Prostate gland (tissue), 2 donors: ENCODE measurements at places on chromosomes 5 and 9. TPM values are rescaled to one million over a fixed set of nuclear protein-coding genes. Genes with fewer than 3 reads are reported as not detected.

Gene SLCO6A1
- not detected for total RNA-seq

GRCh38 chr5:97125125-97125683 is 17.2 kb downstream of the LIX1 start:
- no peak overlapping the region for H3K27ac ChIP-seq
- H3K36me3 ChIP-seq: no peaks in the 10 kb centered on the region
- no peak overlapping the region for H3K4me3 ChIP-seq
- DNase-seq: no peak
- no peaks in the 10 kb centered on the region for H3K4me1 ChIP-seq

Gene ARL10
- total RNA-seq: 8.2 TPM

DNA sequence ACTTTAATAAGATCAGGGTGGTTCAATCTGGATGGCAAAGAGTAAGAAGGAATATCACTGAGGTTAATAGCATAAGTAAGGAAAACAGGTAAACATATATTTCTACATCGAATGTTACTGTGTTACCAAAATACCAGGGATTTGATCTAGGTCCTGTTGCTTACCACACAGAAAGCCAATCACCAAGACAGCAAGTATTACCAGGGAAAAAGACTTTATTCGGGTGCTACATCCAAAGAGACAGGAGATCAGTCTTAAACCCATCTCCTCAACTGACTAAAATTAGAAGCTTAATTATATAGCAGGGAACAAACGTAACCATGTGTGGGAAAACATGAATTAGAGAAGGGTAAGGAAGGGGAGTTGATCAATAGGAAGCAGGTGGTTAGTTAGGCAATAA is 500.1 kb downstream of the EFNA5 start:
- H3K4me3 ChIP-seq: no peak overlapping the region
- no peaks in the 10 kb centered on the region for H3K36me3 ChIP-seq
- H3K27ac ChIP-seq: no peak overlapping the region
- H3K27me3 ChIP-seq: no peaks in the 10 kb centered on the region
- no peaks in the 10 kb centered on the region for H3K4me1 ChIP-seq

- peak overlapping the region; percentile 65 for H3K4me3 ChIP-seq
- H3K27ac ChIP-seq: peak overlapping the region; percentile 96
- no peaks in the 10 kb centered on the region for H3K27me3 ChIP-seq
- DNase-seq: peak; percentile 23
- no peaks in the 10 kb centered on the region for H3K36me3 ChIP-seq
Measured at GRCh38 chr9:19231126-19231903, 822 bp downstream of the DENND4C start.

Gene PCDHGA12
- 3.8 TPM for total RNA-seq

Gene DMXL1
- 89.2 TPM for total RNA-seq

DNA sequence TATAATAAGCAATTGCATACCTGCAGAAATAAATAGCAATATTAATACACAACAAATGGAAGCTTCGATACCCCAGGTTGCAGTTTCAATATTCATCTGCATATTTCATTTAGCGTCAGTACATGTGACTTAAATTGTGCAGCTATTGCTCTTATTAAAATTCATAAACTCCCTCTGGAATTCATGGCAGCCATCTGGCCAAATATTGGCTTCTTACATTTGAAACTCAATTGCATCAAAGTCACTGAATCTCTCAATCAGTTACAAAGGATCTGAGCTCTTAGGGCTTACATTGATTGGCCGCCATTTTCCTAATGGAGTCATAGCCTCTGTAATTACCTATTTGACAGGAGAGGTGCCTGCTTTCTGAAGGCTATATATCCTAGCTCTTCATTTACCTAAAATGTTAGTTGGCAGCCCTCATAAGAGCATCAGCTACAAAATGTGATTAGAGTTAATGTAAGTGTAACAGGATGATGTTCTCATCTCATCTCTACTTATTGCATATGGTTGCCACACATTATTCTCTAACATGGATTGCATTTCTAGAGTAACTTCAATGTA is 453.5 kb downstream of the CAAP1 start:
- H3K27ac ChIP-seq: no peak overlapping the region
- H3K4me1 ChIP-seq: no peaks in the 10 kb centered on the region
- DNase-seq: no peak

Gene LIX1
- 0.97 TPM for total RNA-seq

GRCh38 chr5:139709582-139710318 is 61.6 kb downstream of the CXXC5 start:
- peak overlapping the region; percentile 17 for H3K4me3 ChIP-seq
- H3K36me3 ChIP-seq: no peaks in the 10 kb centered on the region
- H3K27ac ChIP-seq: no peak overlapping the region
- DNase-seq: no peak

Gene HMGCS1
- 15.5 TPM for total RNA-seq

GRCh38 chr5:3602785-3603502 is 7.3 kb downstream of the IRX1 start:
- H3K4me3 ChIP-seq: no peak overlapping the region
- peaks cover 6% of the 10 kb centered on the region for H3K4me1 ChIP-seq
- H3K27ac ChIP-seq: no peak overlapping the region

DNA sequence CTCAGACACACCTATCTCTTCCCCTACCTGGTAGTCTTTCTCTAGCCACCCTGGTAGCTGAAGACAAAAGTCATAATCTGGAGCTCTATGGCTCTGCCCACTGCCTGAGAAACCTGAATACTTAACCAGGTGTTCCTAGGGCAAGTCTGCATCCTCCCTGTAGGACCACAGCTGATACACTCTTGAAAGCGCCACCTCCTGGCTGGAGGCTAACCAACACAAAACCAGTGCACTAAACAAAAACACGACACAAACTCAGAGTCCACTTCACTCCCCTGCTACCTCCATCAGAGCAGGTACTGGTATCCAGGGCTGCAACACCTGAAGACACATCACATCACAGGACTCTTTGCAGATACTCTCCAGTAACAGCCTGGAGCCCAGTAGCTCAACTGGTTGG is 84.6 kb upstream of the ANXA1 start:
- no peaks in the 10 kb centered on the region for H3K4me1 ChIP-seq
- H3K4me3 ChIP-seq: no peak overlapping the region
- H3K27ac ChIP-seq: no peak overlapping the region
- DNase-seq: no peak
- no peaks in the 10 kb centered on the region for H3K36me3 ChIP-seq

Gene TLR4
- 9.7 TPM for total RNA-seq

DNA sequence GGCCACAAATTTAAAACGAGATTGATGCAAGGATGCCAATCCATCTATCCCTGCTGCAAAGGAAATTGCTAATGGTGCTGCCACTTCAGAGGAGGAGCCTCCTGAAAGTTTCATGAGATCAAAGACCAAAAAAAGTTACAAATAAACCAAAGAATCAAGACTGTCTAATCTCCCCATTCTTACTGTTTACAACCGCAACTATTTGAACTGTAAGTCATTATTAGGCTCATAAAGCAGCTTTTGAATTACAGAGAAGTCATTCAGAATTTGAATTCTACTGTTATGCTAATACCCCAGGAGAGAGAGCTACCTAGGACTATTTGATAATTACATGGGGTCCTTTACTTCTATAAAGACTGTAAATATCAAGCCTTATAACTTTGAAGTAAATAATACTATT is 1613.6 kb upstream of the WWC1 start:
- no peaks in the 10 kb centered on the region for H3K36me3 ChIP-seq
- H3K4me1 ChIP-seq: no peaks in the 10 kb centered on the region
- no peak overlapping the region for H3K27ac ChIP-seq
- no peak for DNase-seq

Gene C6
- 4.6 TPM for total RNA-seq

- H3K27ac ChIP-seq: no peak overlapping the region
- H3K4me3 ChIP-seq: no peak overlapping the region
- H3K27me3 ChIP-seq: no peaks in the 10 kb centered on the region
Measured at GRCh38 chr9:84567805-84568204, 101.7 kb upstream of the NTRK2 start.

DNA sequence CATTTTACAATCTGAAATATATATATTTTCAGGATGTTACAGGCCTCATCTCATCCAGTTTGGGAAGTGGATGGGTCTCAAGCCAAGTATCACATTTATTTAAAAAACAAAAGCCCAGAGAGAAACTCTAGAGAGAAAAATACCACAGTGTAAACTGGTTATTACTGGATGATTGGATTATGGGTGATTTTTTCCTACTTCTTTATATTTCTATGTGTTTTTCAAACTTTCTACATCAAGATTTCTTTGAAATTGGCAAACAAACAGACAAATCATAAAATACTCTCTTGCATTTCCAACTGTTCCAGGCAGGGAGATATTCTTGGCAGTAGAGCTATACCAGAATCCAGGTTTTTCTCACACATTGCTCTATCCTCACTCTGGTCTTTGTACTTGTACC is 116.0 kb upstream of the SMIM23 start:
- H3K4me1 ChIP-seq: no peaks in the 10 kb centered on the region
- H3K36me3 ChIP-seq: no peaks in the 10 kb centered on the region

Gene DMRT3
- not detected for total RNA-seq

- no peak overlapping the region for H3K27ac ChIP-seq
- no peaks in the 10 kb centered on the region for H3K4me1 ChIP-seq
- no peak for DNase-seq
Measured at GRCh38 chr5:143582869-143583268, 179.4 kb upstream of the NR3C1 start.

DNA sequence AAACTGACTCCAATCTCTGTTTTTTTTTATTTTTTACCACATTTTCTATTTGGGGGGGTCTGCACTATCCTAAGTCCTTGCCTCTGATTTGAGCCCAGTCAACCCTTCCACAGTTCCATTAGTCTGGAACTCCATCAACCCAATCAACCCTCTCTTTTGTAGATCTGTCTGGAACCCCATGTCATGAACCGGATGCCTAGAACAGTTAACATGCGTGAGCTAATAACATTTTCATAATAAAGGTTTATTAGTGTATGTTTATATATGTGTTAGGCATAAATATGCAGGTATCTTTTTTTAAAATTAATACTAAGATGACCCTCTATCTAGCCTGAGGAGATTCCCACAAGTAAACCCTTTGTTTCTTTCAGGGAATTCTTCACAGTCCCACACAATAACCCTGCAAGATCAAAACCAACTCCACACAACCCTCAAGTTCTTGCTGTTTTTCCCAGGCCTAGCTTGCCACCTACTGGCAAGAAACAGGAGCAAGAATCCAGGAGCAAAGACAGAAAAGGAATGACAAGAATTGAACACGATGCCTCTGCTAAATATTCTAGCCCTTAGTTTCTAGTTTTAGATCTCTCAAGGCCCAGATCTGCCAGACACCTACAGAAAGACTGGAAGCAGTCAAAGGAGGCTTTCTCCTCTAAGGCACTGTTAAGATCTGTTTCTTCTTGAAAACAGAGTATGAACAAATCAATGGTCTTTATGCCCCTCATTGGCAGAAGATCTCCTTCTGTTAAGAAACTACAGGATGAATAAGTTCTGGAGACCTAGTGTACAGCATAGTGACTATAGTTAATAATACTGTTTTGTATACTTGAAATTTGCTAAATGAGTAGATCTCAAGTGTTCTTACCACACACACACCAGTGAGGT is 100.4 kb downstream of the TRIM36 start:
- H3K4me1 ChIP-seq: no peaks in the 10 kb centered on the region
- no peaks in the 10 kb centered on the region for H3K36me3 ChIP-seq
- H3K27me3 ChIP-seq: no peaks in the 10 kb centered on the region

DNA sequence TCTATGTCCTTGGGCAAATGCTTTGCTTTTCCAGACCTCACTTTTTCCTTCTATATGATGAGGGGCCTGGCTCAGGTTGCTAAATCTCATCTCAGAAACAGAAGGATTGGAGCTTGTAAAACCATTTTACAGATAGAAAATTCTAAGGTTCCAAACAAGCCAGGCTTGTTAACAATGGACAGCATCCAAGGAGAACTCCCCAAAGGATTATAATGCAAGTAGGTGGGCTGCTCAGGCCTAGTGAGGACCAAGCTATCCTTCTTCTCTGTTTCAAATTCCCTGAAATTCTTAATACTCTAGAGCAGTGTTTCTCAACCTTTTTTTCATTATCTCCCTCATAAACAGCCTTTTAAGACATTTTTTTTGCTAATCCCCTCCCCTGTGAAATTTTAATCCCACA is 269.8 kb downstream of the TMEM38B start:
- no peak for DNase-seq
- no peaks in the 10 kb centered on the region for H3K4me1 ChIP-seq
- H3K36me3 ChIP-seq: no peaks in the 10 kb centered on the region
- H3K27ac ChIP-seq: no peak overlapping the region

DNA sequence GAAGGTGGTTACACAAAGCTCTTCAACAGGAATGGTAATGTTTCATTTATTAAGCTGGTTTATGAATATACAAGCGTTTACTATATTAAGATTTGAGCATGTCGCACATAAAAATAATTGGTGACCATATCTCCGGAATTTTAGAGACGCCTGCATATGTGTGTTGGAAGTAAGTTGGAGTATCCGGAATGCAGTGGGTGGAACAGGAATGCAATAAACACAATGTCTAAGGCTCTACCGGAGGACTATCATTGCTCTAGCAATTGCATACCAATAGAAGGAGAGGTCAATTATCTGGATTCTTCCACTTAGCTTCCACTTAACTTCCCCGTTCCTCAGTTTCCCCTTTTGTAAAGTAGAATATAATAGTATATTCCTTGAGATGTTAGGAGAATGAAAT is 1.1 kb upstream of the CEP78 start:
- H3K4me1 ChIP-seq: no peaks in the 10 kb centered on the region
- peak overlapping the region; percentile 70 for H3K4me3 ChIP-seq
- no peaks in the 10 kb centered on the region for H3K27me3 ChIP-seq
- no peaks in the 10 kb centered on the region for H3K36me3 ChIP-seq
- DNase-seq: no peak

Gene PTGR1
- 43.9 TPM for total RNA-seq

- no peaks in the 10 kb centered on the region for H3K27me3 ChIP-seq
- H3K36me3 ChIP-seq: no peaks in the 10 kb centered on the region
- no peak overlapping the region for H3K27ac ChIP-seq
- no peak overlapping the region for H3K4me3 ChIP-seq
Measured at GRCh38 chr9:130275156-130275555, 9.6 kb downstream of the HMCN2 start.

- peak; percentile 10 for DNase-seq
- H3K27me3 ChIP-seq: no peaks in the 10 kb centered on the region
- H3K27ac ChIP-seq: no peak overlapping the region
- no peak overlapping the region for H3K4me3 ChIP-seq
Measured at GRCh38 chr5:173707392-173707791, 90.9 kb upstream of the BOD1 start.

DNA sequence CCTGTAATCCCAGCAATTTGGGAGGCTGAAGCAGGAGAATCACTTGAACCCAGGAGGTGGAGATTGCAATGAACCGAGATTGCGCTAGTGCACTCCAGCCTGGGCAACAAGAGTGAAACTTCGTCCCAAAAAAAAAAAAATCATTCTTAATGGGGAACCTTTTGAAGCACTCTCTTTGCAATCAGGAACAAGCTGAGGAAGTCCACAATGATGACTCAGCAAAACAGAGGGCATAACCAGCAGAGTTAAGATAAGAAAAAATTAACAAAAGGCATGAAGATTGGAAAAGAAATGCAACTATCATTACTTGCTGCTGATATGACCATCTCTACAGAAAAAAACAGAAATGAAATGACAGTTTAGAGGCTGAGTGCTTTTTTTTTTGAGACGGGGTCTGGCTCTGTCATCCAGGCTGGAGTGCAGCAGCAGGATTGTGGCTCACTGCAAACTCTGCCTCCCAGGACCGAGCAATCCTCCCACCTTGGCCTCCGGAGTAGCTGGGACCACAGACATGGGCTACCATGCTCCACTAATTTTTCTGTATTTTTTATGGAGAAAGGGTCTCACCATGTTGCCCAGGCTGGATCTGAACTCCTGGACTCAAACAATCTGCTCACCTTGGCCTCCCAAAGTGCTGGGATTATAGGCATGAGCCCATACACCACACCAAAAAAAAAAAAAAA is 88.0 kb downstream of the FNBP1 start:
- H3K4me3 ChIP-seq: no peak overlapping the region
- H3K27me3 ChIP-seq: no peaks in the 10 kb centered on the region
- no peak overlapping the region for H3K27ac ChIP-seq
- no peak for DNase-seq
- no peaks in the 10 kb centered on the region for H3K36me3 ChIP-seq
